HS-5 (cell line): ENCODE measurements at places on chromosomes 2 and 18.

- DNase-seq, result peak; percentile 64
Measured at GRCh38 chr2:207993151-207993763, 32.1 kb downstream of the PLEKHM3 start.

DNA sequence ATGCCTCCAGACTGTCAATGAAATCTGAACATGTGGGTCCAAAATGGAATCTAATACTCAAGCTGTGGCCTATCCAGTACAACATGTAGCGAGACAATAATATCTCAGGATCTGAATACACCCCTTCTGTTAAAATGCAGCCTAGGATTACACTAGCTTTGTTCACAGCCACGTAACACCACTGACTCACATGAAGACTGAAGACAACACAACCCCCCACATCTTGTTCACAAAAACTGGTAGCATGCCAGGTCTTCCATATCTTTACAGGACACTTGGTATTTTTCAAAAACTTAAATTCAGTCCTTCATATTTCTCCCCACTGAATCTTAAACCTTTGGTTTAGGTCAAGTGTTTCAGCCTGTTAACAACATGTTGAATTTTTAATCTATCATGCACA is 84.2 kb downstream of the SLC8A1 start:
- DNase-seq, result no peak

DNA sequence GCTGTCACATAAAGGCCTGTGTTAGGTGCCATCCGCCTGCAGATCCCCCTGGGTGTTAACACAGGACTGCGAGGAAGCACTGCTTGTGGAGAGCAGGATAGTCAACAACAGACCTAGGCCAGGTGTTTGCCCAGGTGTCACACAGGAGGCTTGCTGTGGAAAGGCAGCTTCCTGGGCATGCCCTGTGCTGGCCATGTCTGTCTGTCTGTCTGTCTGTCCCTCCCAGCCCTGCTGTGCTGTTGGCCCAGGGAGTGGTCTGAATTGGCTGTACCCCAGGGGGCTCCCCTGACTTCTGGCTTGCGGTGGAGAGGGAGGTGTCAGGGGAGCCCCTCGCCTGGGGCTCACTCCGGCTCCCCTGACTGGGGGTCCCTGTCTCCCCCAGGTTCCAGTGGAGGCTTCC is 53.2 kb downstream of the SH3BP4 start:
- DNase-seq, result no peak

- DNase-seq, result no peak
Measured at GRCh38 chr2:168424971-168425370, 31.1 kb upstream of the CERS6 start.

GRCh38 chr2:214547931-214548330 is 137.1 kb downstream of the VWC2L start:
- DNase-seq, result no peak

GRCh38 chr2:43461453-43462073 is 134.3 kb downstream of the THADA start:
- no peak for DNase-seq

DNA sequence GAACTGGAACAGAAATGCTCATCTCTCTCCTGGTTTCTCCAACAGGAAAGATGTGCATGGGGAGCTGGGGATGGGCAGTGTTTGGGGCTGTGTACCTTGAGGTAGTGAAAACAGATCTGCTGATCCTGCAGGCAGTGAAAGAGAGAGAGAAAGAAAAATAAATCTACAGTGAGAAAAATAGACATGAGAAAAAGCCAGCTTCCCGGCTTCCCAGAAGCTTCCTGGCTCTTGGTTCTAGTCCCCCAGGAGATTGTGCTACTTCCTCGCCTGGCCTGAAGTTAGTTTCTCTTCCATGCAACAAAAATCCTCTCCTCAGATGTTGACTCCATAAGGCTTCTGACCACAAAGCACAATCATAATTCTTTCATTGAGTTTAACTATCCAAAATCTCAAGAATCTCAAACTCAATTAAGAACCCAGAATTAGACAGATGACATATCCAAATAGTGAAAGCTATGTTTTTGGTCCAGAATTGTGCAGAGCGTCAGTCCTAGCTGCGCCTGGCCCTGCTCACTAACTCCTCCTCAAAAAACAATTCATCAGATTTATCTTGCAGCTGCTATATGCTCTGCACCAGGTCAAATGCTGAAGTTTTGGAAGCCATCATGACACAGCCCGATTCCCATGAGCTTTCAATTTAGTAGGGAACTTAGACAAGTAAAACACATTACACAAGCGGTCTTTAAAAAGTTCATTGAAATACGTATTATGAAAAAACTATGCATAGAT is 20.1 kb upstream of the NAB1 start:
- DNase-seq, result no peak

DNA sequence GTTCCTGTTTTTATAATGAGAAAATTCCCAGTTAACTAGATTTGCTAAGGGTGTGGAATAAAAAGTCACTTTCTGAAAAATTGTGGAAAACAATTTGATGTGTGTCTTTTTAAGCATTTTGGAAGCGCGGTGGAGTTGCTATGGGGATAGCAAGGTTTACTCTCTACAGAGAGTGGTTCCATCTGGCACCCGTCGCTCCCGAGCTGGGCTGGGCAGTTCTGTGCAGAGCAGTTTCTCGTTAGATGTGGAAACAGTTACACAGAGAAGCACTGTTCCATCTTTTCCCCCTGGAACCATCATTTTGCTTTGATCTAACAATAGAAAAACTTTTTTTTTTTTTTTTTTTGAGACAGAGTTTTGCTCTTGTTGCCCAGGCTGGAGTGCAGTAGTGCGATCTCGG is 17.4 kb downstream of the LDLRAD4 start:
- DNase-seq, result no peak

DNA sequence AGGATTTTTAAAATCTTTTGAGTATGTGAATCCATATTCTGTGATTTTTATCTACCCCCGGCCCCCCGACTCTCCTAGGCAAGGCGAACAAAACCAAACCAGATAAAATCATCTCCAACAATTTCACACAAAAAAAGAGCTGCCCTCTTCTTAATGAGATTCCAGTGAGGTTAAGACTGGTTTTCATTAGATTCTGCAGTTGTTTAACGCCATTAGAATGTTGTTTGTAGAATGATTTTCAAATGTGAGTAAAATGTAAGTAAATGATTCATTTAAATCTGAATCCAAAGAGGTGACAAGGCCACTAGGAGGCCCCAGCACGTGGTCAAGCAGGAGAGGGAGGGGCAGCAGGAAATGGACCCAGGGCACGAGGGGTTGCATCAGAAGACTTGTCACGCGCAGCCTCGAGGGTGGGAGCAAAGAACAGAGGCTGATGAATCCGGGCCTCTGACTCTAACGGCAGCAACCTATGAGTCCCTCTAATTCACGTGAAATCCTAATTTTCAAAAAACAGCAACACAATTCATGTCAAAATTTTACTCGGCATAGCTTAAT is 24.3 kb upstream of the KLHL29 start:
- no peak for DNase-seq

- no peak for DNase-seq
Measured at GRCh38 chr18:11989966-11990380, 8.7 kb downstream of the IMPA2 start.

GRCh38 chr2:153373510-153374279 is 104.9 kb downstream of the RPRM start:
- no peak for DNase-seq

- no peak for DNase-seq
Measured at GRCh38 chr2:174465327-174465726, 21.5 kb downstream of the GPR155 start.

DNA sequence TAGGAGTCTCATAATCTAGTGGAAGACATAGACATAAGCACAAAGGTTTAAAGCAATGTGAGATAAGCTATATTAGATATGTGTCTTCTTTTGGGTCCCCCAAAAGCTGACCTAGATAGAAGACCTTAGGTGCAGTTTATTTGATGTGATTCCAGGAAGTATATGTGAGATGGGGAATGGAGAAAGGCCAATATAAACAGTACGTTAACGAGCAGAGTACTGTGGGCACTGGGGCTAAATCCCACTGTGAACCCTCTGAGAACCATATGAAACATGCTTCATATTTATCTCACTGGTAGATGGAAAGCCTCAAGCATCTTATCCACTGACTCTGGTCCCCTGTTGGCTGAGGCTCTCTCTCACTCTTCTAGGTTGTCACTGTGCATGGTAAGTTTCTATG is 62.6 kb upstream of the ZC3H15 start:
- DNase-seq, result no peak

DNA sequence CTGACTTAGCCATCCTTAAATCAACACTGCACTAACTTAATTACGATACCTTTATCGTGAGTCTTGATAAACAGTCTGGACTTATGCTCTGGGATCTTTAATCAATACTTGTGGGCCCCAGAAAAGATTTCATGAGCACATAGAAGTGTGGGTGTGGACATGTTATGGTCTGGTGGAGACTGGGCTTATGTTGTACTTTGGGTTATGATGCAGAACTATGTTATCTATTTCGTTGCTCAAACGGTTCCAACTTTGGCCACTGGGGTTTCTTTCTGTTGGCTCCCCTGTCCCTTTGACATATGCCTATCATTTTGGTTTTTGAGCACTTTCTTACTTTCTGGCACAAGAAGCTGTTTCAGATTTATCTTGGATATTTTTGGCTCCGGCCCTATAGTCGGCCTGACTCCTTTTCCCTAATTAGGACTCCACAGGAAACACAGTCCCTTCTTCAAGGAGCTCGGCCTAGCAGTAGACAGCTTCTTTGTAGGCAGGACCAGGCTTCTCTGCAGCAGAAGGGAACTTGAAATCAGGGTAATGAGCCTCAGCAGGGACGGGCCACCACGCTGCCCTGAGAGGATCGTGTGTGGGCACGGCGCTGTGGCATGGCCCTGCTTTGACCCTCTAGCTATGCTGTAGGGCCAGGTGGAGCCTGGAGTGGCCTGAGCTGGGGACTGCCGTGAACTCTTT is 54.6 kb upstream of the TXNDC2 start:
- DNase-seq, result no peak

DNA sequence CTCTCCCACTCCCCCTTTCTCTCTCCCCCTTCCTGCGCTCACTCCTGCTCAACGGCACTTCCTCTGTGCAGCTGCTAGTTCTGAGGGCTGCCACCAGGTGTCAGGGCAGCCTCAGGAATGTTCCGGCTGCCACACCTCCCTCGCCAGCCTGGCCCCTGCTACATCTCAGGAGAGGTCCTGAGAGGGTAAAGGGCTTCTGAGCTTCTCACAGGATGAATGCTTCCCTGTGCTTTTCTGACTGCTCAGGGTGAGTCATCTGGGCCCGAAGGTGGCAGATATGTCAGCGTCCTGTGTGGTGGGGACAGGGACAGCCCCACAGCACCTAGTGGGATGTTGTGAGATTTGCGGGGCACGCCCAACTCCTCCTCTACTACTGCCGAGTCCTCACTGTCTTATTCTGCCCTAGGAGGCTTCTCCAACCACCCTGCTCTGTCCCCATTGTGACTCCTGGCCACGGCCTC is 49.0 kb downstream of the PLEKHB2 start:
- DNase-seq, result peak; percentile 24

DNA sequence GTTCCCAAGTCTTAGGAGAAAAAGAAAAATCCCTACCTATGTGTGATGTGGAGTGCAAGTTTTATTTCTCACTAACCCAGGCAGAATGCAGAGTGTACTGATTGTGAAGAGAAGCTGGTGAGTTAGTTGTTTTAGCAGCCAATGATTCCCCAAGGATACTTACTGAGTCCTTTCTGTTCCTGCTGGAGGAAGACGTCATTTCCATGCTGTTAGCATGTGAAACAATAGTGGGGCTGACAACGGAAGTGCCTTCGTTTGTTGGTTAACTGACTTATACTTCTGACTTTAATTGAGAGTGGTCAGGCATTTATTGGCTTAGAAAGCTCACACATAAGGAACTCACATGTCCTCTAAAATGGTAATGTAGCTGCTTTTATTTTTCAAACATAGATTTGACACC is 180.6 kb downstream of the MC4R start:
- no peak for DNase-seq

DNA sequence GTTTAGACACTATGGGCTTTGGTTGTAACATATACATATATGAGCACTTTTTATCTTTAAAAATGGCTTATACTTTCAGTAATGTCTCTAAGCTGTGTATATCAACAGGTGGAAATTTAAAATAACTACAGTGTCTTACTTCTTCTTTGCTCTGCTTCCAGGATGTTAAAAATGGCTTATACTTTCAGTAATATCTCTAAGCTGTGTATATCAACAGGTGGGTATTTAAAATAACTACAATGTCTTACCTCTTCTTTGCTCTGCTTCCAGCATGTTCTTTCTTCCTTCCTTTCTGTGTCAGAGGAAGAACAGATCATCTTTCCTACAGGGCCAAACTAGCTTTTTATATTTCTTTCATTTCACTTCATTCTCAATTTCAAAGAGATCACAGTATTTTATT is 689.6 kb downstream of the EPHA4 start:
- no peak for DNase-seq

GRCh38 chr2:60450488-60450887 is 103.0 kb downstream of the BCL11A start:
- no peak for DNase-seq

GRCh38 chr2:890791-891190 is 59.9 kb upstream of the SNTG2 start:
- DNase-seq, result peak; percentile 41

DNA sequence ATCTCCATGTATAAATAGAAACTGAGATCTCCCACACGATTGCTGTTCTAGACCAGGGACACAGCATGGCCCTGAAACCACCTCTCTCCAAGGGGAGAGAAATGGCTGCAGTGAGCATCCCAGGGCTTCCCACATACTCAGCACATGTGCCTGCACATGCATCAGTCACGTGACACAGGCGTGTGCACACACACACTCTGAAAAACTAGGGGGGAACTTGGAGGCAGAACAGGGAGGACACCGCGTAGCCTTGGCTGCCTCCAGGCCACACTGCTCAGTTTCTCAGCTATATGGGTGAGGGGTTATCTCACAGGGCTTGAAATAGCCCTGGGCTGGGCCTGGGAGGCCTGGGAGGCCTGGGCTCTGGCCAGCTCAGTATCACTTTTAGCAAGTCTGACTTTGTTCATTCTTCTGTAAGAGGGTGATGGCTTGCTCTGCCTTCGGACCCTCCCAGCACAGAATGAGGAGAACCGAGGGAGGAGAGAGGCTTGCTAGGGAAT is 66.9 kb downstream of the EMX1 start:
- no peak for DNase-seq

DNA sequence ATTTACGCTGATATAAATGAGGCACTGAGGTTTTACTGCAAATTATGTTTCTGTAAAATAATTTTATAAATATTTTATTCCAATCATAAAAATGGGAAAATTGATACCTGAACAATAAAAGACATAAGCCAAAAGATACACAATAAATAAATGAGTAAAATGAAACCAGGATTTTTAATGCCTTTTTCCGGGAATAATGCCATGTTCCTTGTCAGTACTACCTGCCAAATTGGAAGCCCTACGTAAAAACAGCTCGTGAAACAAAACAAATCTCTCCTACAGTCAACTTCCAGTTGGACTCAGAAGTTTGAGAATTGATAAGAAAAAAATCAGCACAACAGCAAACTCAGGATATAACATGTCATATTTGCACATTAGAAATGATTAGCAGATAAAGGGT is 18.0 kb downstream of the GALNT3 start:
- no peak for DNase-seq

GRCh38 chr2:241894056-241894641 is 24.6 kb downstream of the RTP5 start:
- DNase-seq, result no peak

- DNase-seq, result no peak
Measured at GRCh38 chr18:23291456-23292205, 156.3 kb downstream of the CABLES1 start.
